ENCODE measurements at places on chromosomes 7 and 10.
A peak's percentile ranks its signal among the peaks of the same experiment; 100 is the strongest.

DNA sequence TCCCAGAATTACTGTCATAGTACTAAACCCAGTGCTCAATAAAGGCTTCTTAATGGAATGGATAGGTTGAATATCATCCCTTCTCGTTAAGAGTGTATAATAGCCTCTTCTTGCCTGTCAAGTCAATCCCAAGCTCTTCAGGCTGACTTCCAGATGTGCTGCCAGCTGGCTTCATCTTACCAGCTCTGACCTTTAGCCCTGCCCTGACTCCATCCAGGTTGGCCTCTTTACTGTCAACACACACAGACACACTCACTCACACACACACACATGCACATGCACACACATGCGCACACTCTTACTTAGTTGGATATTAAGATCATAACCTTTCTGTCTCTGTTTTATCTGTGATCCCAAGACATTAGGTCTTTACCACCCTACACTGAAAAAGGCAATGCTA, 49.1 kb downstream of the ASB4 start:
- no peak for DNase-seq

GRCh38 chr7:22317632-22318031, 39.3 kb downstream of the RAPGEF5 start:
- DNase-seq: no peak

GRCh38 chr10:99524050-99524666, 8.6 kb upstream of the NKX2-3 start:
- DNase-seq: no peak

- DNase-seq: no peak
Measured at GRCh38 chr7:108367946-108368345, 88.3 kb downstream of the NRCAM start.

DNA sequence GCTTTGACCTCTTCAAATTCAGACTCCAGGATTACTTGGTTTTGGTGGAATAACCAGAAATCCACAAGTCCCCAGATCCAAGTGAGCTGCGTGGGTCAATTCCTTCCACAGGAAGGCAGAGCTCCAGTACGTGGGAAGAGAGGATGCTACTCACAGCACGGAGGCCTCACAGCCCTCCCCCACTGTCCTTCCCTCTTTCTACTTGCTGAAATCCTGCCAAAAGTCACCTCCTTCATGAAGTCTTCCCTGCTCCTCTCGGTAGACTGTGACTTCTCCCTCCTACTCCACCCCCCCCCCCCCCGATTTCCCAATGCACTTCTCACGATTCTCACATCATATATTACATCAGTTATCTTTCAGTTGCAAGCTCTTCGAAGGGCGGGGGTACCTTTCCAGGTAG, 12.3 kb downstream of the CAMK2G start:
- DNase-seq: no peak

DNA sequence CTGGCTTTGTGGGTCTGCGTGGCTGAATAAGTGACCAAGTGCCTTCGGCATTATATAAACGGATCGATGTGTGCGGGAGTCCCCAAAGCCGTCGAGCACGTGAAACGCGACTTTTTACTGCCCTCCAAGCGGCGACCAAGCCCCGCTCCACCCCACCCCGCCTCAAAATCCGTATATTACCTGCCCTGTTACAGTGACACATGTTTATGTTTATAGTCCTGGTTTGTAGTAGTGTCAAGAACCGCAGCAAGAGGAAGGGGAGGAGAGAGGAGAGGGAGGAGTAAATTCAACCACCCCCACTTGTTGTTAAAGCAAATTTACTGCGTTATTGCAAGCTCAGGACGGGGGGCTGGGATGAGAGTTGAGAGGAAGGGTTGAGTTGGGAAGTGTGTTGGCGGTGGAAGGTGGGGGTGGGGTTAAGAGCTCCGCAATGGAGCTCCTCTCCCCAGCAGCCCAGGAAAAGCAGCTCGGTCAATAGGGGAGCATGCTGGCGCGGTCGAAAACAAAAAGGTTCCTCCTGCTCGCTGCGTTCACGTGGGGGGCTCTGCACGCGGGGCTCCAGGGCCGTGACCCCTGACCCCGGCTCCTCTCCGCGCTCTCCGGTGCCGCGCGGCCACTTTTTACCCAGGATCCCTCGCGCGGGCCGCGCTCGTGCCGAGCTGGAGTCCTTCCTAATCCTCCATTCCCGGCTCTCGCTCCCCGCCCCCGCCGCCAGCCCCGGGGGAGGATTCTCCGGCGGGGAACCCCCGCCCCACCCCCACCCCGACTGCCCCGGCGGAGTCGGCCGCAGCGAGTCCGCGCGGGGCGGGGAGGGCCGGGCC, at the start of gene SKIDA1:
SKIDA1 (minus strand) TSS at position 316 of the 821 bp plus-strand sequence. CDS start 7,860 bp downstream, outside the sequence.
- peak; percentile 60 for DNase-seq

Data from stimulated activated naive CD4-positive, alpha-beta T cell treated with Interleukin-2 at 50 U/mL for 16 hours (primary cell).